ENCODE measurements at places on chromosomes 2 and 18. TPM values are rescaled to one million over a fixed set of nuclear protein-coding genes. Genes with fewer than 3 reads are reported as not detected.

Gene CLHC1
- 22.3 TPM for total RNA-seq

- peak; percentile 51 for DNase-seq
These were observed 22.4 kb upstream of the RMP24 start for GRCh38 chr18:35949903-35950627.

GRCh38 chr2:185833864-185834263 is 95.3 kb downstream of the FSIP2 start:
- DNase-seq = no peak

Gene FOSL2
- 128 TPM for total RNA-seq

- DNase-seq = peak; percentile 64
These were observed 428.3 kb downstream of the NCKAP5 start for GRCh38 chr2:133139847-133140533.

GRCh38 chr18:63087421-63088230 is 231.9 kb downstream of the BCL2 start:
- no peak for DNase-seq

- peak; percentile 61 for DNase-seq
These were observed 37.2 kb downstream of the KYNU start for GRCh38 chr2:142914507-142915313.

GRCh38 chr2:12774395-12774727 is 57.6 kb downstream of the TRIB2 start:
- DNase-seq = no peak

Gene DYTN
- not detected for total RNA-seq

GRCh38 chr2:233654501-233654900 is 17.2 kb upstream of the UGT1A9 start:
- no peak for DNase-seq

GRCh38 chr2:10145519-10146357 is 23.2 kb downstream of the RRM2 start:
- DNase-seq = no peak

Gene IL36G
- total RNA-seq = not detected

Gene CEP76
- total RNA-seq = 13.7 TPM

DNA sequence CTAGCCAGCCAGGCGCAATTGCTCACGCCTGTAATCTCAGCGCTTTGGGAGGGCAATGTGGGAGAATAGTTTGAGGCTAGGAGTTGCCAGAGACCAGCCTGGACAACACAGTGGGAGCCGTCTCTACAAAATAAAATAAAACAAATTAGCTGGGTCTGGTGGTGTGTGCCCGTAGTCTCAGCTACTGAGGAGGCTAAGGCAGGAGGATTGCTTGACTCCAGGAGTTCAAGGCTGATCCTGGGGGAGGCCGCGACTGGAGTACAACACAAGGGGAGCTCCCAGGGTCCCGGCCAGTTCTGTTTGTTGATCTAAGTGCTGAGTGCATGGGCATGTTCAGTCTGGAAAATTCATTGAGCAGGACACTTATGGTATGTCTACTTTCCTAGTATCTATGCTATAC is 2.6 kb downstream of the ST3GAL5 start:
- DNase-seq = no peak

Gene CEP68
- total RNA-seq = 3.6 TPM

Gene CDH20
- total RNA-seq = not detected

DNA sequence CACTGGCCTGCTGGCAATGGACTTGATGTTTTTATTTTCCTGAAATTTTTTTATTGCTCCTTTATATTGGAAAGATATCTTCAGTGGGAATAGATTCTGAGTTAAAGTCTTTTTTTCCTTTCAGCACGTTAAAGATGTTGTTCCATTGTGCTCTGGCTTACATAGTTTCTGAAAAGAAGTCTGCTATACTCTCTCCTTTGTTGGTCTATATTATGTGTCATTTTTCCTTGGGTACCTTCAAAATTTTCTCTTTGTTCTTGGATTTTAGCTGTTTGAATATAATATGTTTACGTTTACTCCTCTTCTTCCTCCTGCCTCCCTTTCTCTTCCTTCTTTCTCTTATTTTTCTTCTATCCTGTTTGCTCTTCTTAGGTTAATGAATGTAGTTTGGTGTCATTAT is 105.5 kb downstream of the CAPN13 start:
- no peak for DNase-seq

- no peak for DNase-seq
These were observed 171.3 kb downstream of the CDH19 start for GRCh38 chr18:66432636-66433035.

Gene SERPINB7
- total RNA-seq = 28.0 TPM

DNA sequence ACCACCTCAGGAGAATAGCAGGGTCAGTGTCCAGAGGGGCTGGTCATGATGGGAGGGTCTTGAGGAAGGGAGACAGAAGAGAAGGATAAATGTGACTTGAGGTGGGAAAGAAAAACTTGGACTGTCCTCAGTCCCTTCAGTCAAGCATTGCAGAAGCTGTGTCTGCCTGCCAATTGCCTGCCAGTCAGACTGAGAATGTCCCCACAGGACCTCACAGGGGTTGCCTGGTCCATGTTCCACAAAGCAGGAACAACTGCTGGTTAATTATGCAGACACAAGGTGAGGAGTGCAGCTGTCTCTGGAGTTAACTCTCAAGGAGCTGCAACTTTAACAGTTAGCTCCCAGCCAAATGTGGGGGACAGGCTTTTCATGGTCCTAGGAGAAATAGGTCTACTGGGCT is 75.7 kb downstream of the TRIM43 start:
- DNase-seq = no peak

Gene UGT1A3
- 4.1 TPM for total RNA-seq

Gene ALPG
- not detected for total RNA-seq

DNA sequence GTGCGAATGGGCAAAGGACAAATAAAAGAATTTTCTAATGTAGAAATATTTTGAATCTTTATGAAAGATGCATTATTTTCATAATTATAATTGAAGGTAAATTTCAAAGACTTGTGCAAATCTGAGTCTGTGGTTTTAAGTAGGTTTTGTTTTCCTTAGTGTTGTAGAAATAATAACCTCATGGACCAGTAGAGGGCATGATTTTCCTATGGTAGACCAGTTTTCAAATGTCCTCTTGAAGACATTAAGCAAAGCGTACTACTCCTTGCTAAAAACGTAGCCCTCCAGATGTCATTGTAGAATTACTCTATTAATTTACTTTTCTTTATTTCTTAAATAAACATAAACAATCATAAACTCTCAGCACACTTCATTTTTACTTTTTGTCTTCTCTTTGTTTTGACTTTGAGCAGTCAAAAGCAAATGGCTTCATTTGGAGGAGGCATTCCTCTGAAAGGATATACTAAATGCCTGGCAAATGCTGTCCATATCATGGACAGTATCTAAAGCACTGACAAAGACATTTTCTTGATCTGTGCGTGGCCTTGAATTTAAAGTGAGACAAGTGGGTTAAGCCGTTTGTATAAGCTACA is 85.8 kb upstream of the FAM237A start:
- peak; percentile 60 for DNase-seq

GRCh38 chr2:177264209-177264692 is 276 bp downstream of the NFE2L2 start:
- no peak for DNase-seq

DNA sequence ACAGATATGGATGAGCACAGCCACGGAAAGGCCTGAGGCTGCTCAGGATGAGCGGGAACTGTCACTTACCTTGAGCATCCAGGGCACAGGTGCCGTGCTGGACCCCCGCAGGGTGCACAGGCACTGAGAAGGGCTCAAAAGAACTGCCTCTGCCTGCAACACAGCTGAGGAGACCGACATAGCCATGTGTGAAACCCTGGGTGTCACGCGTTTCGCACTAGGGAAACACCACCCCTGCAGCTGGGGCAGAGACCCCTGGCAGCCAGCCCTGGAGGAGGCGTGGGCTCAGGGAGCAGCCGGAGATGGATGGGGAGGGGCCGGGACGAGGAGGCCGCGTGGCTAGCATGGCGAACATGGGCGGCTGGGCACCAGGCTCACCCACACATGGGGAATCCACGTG is 228.9 kb downstream of the EIPR1 start:
- no peak for DNase-seq

DNA sequence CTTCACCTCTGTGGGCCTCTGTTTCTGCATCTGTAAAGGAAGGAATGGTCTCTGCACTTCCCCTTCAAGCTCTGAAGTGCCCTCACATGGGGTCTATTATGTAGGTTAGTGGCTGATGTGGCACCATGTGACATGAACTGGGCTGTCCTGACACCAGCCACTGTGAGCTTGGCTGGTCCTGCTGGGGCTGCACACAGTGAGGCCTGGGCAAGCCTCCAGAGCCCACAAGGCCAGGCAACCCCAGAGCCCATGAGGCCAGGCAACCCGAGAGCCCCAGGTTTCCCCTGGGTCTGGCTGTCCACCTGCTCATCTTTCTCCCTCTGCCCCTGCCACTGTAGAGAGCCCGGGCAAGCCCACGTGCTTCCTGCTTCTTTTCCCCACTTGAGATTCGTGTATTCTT is 150.1 kb upstream of the SMAD2 start:
- no peak for DNase-seq

GRCh38 chr18:14089191-14089590 is 43.0 kb downstream of the ZNF519 start:
- DNase-seq = no peak

Gene AQP12B
- total RNA-seq = not detected

Gene GAREM2
- 0.69 TPM for total RNA-seq

Measured in renal cortical epithelial cell (primary cell).